NK-92 treated with Interleukin-12 subunit alpha and Interleukin-12 subunit beta, amount 100 ng/mL, for 24 hours (cell line): ENCODE measurements at places on chromosomes 5 and 9.

DNA sequence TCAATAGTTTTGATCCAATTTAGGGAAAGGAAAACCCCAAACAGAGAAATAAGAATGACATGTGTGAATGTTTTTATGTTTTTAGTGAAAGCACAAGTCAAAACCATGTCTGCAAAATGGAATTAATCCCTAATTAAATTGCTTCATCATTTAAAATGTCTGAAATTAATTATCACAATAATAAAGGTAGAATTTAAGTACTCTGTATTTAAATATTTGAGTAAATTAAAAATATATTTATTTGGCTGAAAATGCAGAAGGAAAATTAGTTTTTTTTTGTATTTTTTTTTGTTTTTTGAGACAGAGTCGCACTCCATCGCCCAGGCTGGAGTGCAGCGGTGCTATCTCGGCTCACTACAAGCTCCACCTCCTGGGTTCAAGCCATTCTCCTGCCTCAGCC is 330.5 kb upstream of the EFNA5 start:
- no peak for DNase-seq

DNA sequence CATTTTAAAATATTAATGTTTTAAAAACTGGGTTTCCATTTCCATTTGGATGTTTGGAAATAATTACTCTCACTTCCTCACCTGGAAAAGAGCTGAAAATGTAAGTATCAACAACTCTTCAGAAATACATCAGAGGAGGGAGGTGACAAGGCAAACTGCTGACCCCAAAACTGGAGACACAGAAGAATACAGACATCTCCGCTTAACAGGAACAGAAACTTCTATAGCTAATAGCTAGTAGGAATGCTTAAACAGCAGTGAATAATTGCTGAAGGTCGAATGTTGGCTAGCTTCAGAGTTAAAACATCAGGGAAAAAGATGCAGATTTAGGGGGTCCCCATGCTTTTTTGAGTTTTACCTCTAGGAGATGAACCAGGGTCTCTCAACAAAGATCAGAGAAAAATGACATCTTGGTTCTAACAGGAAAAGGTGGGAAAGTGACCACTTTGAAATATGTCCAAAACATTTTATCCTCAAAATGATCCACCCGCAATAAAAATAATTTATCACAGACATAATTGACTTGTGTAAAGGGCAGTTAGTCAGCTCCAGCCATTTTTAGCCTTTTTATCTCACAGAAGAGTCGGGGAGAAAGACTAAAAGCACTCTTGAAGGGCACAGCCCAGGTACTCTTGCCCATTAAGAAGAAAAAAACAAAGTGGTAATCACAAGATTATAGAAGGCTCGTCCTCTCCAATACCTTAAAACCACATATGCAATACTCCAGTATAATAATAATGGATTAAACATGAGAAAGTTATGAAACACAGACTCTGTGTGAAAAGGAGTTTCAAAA is 1474.9 kb downstream of the EFNA5 start:
- DNase-seq = no peak

DNA sequence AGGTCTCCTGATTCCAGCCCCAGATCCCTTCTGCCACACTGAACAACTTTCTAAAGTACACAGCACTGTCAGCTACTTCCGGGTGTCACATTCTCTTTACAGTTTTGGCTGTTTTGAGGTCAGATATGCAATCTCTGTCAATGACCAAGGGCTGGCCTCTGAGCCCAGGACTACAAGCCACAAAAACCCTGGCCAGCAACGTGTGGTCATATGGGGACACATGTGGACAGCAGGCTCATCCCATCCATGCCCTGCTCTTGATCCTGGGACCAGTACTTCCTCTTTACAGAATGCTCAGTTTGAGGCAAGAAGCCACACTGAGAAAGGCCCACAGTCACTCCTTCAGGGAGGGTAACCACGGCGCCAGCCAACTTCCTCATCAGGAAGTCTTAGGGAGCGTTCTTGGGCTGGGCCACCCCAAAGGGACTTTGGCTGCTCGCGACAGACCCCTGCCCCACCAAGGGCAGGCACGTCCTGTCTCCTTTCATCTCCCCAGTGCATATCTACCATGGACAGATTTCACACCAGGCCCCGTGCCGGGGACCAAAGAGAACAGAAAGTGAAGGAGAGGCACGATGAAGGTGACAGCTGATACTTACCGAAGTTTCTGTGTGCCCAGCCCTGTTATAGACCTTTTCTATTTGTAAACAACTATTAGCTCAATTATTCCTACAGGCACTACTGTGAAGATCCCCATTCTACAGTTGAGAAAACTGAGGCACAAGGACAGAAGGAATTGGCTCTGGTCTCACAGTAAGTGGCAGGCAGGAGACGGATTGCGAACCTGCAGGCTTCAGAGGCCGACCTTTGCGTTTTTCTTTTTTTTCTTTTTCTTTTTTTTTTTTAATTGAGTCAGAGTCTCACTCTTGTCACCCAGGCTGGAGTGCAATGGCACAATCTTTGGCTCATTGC is 37.3 kb downstream of the STK10 start:
- no peak for DNase-seq

- DNase-seq = no peak
These were observed 404 bp downstream of the MRNIP start for GRCh38 chr5:179858241-179858585.

DNA sequence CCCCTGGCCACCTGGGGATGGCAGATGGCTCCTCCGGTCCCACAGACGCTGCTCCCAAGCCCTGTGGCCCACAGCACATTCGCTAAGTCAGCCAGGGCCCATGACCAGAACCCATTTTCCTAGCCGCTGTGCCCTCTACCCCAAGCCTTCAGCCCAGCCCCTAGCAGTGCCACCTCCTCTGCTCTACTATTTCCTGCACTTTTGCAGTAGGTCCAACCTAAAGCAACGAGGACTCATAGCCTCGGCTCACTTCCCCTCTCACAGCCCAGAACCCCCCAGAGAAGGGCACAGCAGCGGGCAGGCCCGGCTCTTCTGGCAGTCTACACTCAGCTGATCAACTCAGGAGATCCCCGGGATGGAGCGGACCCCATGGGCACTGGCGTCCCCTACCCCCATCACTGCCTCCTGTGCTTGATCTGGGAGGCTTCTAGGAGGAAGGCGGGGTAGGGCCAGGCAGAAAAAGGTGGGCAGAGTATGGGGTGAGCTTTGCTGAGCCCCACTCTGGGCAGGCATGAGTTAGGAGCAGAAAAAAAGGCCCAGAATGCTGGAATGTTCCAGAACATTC is 111.2 kb downstream of the ZNF354C start:
- no peak for DNase-seq

GRCh38 chr5:120122703-120123102 is 341.4 kb upstream of the PRR16 start:
- no peak for DNase-seq

DNA sequence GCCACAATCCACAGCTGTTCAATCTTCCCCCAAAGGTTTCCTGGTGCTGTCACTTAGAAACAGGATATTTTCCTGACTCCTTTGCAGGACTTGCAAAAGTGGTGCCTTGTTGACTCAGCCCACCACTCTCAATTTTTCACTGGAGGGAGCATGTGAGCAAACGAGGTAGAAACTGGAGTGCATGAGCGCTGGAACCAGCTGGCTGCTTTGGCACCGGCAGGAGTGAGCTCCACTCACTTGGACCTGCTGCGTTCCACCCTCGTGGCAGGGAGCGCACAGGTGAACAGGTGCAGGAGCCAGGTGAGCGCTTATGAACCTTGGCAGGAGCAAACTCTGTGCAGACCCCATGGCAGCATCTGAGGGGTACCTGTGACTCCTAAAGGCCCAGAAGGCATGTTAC is 364.1 kb upstream of the RORB start:
- DNase-seq = no peak

DNA sequence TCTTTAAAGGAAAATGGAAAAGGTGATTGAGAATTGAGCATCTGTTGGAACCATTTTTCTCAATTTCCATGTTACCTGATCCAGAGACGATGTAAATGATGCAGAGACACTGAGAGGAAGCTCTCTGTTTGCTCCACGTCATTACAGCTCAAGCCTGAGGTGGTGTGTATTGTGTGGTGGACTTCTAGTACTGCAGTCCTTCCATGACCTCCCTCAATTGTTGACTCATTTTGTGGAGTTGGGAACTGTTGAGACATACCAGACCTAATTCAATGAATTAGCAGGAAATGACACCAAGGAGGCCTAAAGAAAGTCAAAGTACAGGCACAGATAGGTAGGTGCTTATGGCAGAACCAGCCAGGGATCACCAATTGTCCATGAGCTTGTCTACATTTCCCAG is 15.6 kb upstream of the LVRN start:
- no peak for DNase-seq

DNA sequence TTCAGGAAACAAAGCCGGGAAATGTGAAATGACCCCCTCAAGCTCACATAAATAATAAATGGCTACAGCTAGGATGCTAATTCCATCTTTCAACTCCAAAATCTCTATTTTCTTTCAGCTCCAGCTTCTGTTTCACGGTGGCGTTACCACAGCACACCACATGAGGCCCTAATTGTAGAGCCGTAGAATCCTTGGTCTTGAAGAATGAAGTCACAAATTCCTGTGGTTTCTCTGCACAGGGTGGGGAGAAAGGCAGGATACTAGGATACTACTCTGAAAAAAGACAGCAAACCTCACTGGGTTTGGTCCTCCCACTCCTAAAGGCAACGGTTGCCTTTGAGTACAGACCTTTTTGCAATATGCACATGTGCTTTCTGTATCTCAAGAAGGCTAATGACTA is 13.9 kb upstream of the RARS1 start:
- no peak for DNase-seq

DNA sequence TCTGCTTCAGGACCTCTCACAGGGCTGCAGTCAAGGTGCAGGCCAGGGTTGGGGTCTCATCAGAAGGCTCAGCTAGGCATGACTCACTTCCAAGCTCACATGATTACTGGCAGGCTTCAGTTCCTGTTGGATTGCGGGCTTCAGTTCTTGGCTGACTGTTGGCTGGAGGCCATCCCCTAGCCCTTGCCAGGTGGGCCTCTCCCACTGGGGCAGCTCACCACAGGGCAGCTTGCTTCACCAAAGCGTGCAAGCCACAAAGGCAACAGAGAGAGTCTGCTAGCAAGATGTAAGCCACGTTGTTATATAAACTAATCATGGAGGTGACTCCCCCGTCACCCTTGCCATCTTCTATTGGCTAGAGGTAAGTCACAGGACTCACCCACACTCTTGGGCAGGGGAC is 14.4 kb downstream of the CPLX2 start:
- DNase-seq = no peak

DNA sequence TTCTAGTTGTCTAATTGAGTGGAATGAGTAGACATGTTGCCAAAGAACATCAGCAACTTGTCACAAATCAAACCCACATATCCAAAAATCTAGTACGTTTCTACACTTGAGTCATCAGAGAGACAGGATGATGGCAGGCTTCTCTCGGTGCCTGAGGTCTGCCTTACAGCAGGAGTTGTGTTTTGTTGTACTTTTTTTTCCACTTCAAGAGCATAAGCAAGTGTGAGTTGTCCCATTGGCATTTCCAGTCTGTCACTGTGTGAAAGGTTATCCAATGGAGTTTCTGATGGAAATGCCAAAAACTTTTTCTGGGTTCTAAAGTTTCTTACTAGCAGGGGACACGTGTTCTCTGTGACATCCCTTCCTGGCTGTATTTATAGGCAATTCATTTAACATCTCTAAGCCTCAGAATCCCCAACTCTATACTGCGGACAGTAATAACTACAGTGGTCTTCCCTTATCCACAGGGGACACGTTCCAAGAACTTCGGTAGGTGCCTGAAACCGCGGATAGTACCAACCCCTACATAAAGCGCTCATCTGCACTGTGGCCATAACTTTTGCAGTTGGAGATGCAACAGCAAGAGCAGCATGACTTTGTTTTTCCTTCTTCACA is 246.5 kb downstream of the SYK start:
- DNase-seq = no peak

DNA sequence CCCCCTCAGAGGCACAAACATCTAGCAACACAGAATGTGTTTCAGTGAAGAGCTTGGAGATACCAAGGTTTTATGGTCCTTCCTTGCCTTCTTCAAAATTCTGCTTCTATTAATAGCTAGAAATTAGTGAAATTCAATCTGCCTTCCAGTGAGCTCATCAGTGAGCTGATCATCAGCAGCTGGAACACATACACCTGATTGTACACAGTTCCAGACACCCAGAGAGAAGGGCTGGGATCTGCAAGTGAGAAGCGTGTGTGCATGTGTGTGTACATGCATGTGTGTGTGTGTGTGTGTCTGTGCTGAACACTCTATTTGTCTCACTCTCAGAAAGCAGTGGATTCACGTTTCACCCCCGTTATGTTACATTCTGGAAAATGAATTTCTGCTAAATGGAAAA is 28.5 kb downstream of the CFAP90 start:
- no peak for DNase-seq

GRCh38 chr5:132765311-132766019 is 11.6 kb downstream of the SEPTIN8 start:
- DNase-seq = no peak

DNA sequence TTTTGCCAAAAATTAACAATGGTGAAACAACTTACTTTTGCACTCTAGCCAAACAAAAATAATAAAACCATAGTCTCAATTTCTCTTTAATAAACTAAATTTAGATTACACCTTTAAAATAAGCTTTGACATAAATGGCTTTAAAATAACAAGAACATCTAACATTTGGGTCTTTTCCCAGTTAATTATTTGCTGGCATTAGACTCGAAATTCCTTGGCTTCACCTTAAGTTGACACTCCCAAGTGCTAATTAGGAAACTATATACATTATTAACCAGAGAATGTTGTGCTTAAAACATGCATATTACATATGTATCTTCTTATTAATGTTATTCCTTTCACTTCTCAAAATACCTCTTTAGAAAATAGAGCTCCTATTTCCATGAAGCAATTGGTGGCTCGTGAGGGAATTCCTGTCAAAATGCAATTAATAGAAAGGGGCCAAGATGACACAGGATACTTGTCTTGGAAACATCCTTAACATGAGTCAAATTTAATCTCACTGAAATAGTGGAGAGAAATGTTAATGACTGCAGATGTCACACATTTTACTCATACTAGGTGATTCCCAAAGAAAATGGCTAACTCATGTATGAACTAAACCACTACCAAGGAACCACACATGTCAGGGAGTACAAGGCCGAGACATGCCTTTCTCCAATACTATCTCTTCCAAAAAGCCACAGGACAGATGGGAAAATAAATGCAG is 932.9 kb upstream of the DMAC1 start:
- no peak for DNase-seq

DNA sequence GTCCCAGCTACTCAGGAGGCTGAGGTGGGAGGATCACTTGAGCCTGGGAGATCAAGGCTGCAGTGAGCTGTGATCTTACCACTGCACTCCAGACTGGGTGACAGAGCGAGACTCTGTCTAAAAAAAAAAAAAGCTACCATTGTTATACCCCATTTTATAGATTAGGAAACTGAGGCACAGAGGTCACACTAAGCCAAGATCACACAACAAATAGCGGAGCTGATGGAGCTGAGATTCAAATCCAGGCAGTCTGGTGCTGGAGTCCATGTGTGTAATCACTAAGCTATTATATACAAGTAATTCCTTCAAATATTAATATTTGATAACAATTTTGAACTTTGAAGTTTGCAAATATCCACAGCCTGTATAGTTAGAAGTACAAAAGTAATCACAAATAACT is 6.0 kb upstream of the SLC12A2 start:
- no peak for DNase-seq
